ENCODE measurements at places on chromosomes 13 and 19. TPM values are rescaled to one million over a fixed set of nuclear protein-coding genes. Genes with fewer than 3 reads are reported as not detected.
A peak's percentile ranks its signal among the peaks of the same experiment; 100 is the strongest.

GRCh38 chr19:3374369-3375112, 8.2 kb downstream of the NFIC start:
- no peak for DNase-seq

- no peak for DNase-seq
These were observed 13.7 kb downstream of the SYT3 start for GRCh38 chr19:50626011-50626410.

- DNase-seq: no peak
These were observed 42.6 kb downstream of the CYP4F22 start for GRCh38 chr19:15550929-15551292.

DNA sequence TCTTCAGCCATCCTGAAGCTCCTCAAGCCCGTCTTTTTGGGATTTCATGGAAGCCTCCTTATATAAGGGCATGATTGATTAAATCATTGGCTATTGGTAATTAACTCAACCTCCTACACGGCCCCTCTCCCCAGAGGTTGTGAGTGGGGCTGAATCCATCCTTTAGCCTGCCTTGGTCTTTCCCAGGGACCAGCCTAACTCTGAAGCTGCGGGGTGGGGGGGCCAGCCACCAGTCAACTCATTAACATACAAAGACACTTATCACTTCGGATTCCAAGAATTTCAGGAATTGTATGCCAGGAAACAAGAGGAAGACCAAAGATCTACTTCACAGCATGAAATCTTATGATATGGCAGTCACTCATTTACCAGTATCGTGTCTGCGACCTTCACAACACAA, 9.9 kb downstream of the COL4A1 start:
- DNase-seq: no peak

DNA sequence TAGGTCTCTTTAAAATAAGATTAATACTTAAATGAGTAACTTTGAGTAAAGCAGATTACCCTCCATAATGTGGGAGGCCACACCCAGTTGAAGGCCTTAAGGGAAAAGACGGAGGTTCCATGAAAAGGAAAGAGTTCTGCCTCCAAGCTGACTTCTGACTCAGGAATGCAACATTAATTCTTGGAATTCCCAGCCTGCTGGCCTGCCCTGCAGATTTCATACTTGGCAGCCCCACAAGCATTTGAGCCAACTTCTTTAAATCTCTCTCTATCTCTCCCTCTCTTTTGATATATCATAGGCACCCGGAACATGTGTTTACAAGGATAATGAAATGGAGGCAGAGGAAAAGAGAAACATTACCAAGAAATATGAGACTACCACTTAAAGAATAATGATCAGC, 902.3 kb upstream of the MIR17HG start:
- DNase-seq: peak; percentile 17

- DNase-seq: peak; percentile 68
These were observed 153.9 kb downstream of the TEX29 start for GRCh38 chr13:111474136-111475002.

- DNase-seq: no peak
These were observed 2.5 kb downstream of the VPS36 start for GRCh38 chr13:52447815-52448552.

DNA sequence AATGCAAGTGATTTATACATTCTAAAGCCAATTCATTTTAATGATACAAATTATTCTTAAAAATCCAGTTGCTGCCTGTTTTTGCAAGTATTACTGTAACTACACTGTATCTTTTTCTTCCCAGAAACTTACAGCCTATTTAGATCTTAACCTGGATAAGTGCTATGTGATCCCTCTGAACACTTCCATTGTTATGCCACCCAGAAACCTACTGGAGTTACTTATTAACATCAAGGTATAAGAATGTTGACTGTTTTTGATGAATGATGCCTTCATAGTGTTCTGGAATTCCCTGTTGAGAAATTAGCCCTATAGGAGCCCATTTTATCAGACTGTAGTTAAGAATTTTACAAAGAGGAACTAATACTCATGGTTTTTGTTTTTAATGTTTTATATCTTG, 25.0 kb downstream of the ITM2B start:
- DNase-seq: no peak

DNA sequence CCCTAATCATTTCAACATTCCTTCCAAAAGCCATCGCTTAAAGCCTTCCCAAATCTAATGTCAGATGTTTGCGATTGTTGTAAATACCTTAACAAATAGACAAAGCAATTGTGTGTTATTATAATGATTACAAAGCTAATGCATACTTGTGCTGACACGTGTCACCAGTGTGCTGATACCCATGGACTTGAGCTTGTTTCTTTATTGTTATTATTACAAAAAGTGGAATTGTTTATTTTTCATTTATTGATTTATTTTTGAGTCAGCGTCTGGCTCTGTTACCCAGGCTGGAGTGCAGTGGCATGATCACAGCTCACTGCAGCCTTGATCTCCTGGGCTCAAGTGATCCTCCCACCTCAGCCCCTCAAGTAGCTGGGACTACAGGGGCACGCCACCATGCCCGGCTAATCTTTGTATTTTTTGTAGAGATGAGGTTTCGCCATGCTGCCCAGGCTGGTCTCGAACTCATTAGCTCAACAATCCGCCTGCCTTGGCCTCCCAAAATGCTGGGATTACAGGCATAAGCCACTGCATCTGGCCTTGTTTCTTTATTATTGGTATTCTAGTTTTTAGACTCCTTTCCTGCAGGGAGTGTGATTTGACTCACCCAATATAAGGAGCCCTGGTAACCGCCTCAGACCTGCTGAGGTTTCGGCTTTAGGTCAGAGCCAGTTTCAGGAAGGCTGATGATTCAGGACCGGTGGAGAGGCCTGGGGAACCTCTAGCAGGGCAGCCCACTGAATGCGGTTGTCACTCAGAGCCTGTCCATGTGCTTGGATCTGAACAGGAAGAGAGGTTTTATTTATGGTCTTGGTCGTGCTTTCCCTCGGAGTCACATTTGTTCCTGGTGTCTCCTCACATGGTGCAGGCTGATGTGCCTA, 2.1 kb upstream of the FBXO17 start:
- DNase-seq: no peak

DNA sequence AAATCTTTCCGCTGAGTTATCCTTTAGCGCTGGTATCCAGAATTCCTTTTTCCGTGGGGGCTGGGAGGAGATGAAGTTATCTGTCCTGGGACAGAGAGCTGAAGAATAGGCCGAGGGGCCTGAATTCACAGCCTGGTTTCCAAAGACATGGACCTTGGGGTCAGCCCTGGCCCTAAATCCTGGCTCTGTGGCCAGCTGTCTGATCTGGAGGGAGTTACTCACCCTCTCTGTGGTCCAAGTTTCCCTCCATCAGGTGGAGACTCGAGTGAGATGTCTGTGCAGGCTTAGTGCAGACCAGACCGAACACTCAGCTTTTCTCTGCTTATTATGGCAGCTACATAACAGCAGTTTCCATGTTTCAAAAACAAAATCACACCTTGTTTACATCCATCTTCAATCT, 59.6 kb downstream of the CDADC1 start:
- no peak for DNase-seq

GRCh38 chr19:38684078-38684861, 36.8 kb downstream of the ACTN4 start:
- DNase-seq: no peak

The MUC16 gene
- 0.04 TPM for polyA plus RNA-seq

The ARRDC5 gene
- not detected for polyA plus RNA-seq

The ZNF98 gene
- 1.0 TPM for polyA plus RNA-seq

The VAV1 gene
- polyA plus RNA-seq: 1.8 TPM

All from renal pelvis (tissue), 12 donors.